Stimulated activated CD8-positive, alpha-beta memory T cell treated with anti-CD3 and anti-CD28 coated beads, Interleukin-4, amount 100 ng/mL, for 4 hours (primary cell): ENCODE measurements at places on chromosomes 16 and 17.

DNA sequence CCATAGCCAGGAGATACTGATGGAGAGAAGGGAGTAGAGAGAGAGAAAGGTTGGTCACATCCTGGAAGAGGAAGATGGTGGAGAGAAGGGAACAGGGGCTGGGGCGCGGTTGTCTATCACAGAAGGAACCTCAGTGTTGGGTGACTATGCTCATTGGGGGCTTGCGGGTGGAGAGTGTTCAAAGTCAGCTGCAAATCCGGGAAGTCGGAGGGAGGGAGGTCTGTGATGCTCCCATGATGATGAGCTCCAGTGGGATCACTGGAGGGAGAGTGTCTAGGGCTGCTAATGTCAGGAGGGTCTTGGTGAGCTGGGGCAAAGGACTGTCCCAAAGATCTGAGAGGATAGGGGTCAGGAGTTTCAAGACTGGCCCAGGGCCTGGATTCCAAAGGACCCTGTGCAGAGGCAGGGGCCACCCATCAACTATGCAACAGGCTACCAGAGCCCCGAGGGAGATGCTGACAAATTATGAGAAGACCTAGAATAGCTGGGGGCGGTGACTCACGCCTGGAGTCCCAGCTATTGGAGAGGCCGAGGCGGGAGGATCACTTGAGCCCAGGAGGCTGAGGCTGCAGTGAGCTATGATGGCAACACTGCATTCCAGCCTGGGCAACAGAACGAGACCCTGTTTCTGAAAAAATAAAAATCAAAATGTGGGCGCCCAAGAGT, 2.6 kb downstream of the SPDYE4 start:
- DNase-seq = no peak

DNA sequence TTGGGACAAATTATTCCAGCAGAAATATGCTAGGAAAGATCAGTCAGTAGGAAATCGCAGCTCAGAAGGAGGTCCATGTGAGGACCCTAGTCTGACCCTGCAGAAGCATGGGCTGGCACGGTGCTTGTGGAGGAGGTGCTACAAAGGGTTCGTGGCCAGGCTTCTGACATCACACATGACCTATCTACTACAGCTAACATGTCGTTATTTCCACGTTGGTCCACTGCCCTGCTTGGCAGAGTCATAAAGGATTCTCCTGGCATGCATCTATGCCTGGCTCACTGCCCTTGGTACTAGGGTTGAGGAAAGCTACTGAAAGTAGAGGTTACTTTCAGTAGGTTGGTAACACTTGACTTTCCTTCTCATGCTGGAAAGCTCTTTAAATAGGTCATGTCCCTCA, 118.1 kb upstream of the SHISA6 start:
- DNase-seq = no peak

DNA sequence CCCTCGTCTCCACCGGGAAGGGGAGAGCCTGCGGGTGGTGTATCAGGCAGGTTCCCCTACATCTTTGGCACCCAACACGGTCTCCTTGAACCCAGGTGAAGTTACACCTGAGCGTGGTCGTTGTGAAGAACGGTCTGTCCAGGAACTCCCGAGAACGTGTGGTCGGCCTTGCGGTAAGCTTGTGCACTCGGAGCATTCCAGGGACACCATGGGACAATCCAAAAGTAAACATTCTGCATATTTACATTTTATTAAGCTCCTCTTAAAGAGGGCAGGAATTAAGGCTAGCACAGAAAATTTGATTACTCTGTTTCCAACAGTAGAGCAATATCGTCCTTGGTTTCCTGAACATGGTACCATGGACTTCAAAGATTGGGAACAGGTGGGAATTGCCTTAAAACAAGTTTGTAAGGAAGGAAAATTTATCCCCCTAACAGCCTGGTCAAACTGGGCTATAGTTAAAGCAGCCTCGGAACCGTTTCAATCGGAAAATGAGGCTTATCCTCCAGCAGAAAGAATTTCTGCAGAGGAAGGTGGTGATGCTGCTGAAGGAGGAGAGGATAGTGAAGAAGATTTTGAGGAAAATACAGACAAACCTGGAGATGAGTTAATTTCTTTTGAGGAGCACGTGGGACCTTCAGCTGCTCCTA, 18.2 kb downstream of the ALOX15B start:
- DNase-seq = no peak

DNA sequence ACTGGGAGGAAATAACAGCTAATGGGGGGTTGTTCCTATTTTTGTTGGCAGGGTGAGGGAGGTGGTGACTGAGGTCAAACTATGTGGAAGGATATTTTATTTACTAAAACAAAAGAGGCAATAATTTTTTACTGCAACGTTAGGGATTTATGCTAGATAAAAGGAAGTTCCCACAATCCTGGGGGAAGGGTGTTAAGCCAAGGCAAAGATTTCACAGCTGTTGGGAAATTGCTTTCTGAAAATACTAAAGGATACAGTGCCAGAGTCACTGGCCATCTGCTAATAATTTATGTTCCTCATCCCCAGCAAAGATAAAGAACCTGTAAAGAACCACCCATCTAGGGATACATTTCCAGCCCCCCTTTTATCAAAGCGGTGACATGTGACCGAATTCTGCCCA, 756.0 kb upstream of the RBFOX1 start:
- no peak for DNase-seq

- no peak for DNase-seq
Measured at GRCh38 chr17:66570447-66571195, 264.3 kb upstream of the CACNG5 start.

GRCh38 chr16:83051451-83051850, 424.7 kb downstream of the CDH13 start:
- no peak for DNase-seq
